ENCODE measurements at places on chromosomes 3 and 15.

GRCh38 chr3:81888914-81889557, 127.6 kb upstream of the GBE1 start:
- DNase-seq = no peak

GRCh38 chr15:70519616-70520015, 243.7 kb downstream of the UACA start:
- no peak for DNase-seq

- DNase-seq = no peak
Observed at GRCh38 chr3:119297169-119297568, 3.0 kb downstream of the ARHGAP31 start.

DNA sequence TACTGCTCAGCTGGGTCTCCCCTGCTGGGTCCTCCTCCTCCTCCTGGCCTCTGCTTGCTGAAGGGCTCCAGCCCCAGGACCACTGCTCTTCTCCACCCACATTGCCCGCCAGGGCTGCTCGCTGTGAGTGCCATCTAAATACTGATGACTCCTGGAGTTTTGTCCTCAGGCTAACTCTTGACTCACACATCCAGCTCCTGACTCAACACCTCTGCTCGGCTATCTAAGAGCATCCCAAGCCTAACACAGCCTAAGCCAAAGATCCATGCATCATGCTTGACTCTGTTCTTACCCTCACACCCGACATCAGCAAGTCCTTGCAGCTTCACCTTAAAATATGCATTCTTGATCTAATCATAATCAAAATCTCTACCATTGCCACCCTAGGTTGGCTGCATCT, 260.2 kb downstream of the KLF13 start:
- no peak for DNase-seq

DNA sequence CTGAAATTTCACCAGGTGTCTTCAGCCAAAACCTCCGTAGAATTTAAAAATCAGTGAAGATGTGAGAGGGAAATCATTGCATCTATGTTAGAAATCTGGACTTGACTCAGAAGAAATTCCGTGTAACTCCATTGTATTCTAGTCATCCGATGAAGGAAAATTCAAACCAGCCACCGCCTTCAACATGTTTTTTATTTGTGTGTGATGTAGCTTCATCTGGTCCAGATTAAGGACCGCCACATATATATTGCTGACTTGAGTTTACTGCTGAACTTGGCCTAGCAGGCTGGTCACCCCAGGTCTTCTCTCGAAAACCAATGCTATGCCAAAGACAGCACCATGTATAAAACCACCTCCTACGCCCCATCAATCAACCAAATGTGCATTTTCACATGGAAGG, 120.9 kb downstream of the FOXP1 start:
- no peak for DNase-seq
